ENCODE measurements at places on chromosomes 4 and X. TPM values are rescaled to one million over a fixed set of nuclear protein-coding genes. Genes with fewer than 3 reads are reported as not detected.

RRAGB gene
- total RNA-seq: 19.3 TPM

SPANXA2 gene
- not detected for total RNA-seq

TLL1 gene
- total RNA-seq: 31.0 TPM

SPOCK3 gene
- not detected for total RNA-seq

UNC5C gene
- total RNA-seq: not detected

MAMLD1 gene
- 0.26 TPM for total RNA-seq

UGT2B17 gene
- not detected for total RNA-seq

HSFX3 gene
- not detected for total RNA-seq
